ENCODE measurements at places on chromosomes 1 and 21.

- no peak for DNase-seq
These were observed 36.4 kb upstream of the CFAP126 start for GRCh38 chr1:161404051-161404597.

DNA sequence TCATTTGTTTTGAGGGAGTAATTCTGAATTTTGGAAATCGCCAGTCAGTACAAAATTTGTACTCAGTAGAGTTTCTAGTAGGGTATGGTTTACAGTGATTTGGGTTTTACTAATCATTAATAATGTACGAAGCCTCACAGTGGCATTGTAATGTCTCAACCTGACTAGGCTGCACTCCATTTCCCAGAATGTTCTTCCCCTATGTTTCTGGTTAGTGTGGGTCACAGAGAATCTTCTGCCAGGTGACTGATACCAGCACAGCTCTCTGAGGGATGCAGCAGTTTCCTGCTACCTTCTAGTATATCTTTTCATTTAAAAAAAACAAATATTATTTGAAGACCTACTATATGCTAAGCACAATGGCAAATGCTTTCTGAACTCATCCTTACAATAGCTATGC is 112.9 kb downstream of the PTPN14 start:
- no peak for DNase-seq

DNA sequence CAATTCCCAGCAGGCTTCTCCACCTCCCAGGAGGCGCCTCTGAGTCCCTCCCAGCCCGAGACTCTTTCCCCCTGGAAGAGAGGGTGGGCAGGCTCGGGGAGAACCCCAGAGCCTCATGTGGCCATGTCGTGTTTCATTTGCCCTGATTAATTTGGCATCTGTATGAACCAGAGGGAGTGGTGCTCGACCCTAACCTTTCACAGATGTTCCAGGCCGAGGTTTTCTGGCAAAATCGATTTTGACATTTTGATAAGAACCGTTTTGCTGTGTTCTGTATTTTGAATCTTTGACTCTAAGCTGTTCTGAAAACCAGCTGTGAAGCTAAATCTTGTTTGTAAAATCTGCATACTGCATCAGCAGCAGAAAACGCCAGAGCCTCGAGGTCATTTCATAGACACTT is 367.4 kb downstream of the CAMTA1 start:
- no peak for DNase-seq

DNA sequence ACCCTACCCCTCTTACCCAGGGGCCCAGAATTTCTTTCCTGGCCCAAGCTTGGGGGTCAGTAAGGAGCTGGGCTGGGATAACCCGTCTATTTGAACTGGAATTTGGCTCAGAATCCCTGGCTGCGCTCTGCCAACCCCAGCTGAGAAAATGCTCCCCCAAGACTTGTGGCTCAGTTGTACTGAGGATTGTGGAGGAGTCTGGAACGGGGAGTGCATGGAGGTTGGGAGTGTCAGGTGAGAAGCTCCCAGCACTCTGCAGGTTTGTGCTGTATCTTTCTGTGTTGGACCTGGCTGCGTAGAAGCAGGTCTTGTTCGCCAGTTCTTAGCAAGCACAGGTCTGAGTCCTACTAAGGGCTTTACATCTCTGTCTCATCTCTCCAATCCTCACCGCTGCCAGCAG is 1.6 kb downstream of the TCEA3 start:
- DNase-seq, result no peak

- no peak for DNase-seq
These were observed 567.2 kb downstream of the NPHP4 start for GRCh38 chr1:5424802-5425703.

DNA sequence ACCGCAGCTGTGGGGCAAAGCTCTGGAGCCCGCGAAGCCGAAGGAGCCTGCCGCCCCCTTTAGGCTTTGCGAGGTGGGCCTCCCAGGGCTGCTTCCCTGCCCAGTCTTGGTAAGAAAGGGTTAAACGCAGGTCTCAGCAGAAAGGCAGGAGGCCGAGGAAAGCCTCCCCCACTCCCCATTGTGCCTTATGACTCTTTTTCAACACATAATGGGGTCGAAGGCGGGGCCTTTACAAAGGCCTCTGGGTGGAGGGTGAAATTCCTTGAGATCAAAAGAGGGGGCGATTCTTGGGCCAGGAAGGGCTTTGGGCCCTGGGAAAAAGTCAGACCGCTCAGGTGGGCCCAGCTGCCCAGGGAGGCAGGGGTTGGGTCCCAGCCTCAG is 880 bp downstream of the ALPL start:
- DNase-seq, result no peak

GRCh38 chr1:51926171-51926812 is 47.8 kb upstream of the NRDC start:
- DNase-seq, result no peak

- no peak for DNase-seq
These were observed 236.6 kb downstream of the NPHP4 start for GRCh38 chr1:5755552-5756125.

- DNase-seq, result no peak
These were observed 54.7 kb downstream of the B3GALT5 start for GRCh38 chr21:39667353-39667891.

- DNase-seq, result no peak
These were observed 70.8 kb downstream of the JAK1 start for GRCh38 chr1:64895500-64895899.

GRCh38 chr21:37484535-37485474 is 118.2 kb downstream of the DYRK1A start:
- DNase-seq, result no peak

DNA sequence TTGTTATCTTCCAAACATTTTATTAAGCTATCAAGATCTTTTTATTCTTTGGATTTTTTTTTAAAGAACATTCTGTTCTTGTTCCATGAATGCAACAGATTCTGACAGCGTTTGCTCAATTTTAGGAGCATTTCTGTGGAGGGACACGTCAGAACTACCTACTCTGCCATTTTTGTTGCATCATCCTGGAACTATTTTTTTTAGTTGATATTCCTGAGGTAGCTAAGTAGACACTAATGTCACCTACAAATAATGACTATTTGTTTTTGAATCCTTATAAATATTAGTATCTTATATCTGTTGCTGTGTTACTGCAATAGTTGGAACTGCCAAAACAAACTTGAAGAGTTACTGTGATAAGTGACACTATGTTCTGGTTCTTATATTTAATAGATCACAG is 57.2 kb downstream of the DNAI4 start:
- DNase-seq, result no peak

DNA sequence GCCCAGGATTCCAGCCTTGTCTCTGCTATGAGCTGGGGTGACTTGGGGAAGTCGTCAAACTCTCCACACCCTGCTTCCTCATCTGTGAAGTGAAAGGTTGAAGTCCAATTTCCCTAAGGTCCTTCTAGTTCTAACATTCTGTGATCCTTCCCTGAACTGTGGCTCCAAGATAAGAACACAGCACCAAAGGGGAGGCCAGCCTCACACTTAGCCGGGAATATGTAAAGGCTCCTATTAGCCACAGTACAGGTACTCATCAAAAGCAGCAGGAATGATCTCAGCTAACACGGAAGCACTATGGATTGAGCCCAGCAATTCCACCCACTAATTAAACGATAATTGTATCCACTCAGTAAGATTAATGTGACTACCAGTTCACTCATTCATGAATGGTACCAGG is 4.0 kb downstream of the SLC30A10 start:
- DNase-seq, result no peak

DNA sequence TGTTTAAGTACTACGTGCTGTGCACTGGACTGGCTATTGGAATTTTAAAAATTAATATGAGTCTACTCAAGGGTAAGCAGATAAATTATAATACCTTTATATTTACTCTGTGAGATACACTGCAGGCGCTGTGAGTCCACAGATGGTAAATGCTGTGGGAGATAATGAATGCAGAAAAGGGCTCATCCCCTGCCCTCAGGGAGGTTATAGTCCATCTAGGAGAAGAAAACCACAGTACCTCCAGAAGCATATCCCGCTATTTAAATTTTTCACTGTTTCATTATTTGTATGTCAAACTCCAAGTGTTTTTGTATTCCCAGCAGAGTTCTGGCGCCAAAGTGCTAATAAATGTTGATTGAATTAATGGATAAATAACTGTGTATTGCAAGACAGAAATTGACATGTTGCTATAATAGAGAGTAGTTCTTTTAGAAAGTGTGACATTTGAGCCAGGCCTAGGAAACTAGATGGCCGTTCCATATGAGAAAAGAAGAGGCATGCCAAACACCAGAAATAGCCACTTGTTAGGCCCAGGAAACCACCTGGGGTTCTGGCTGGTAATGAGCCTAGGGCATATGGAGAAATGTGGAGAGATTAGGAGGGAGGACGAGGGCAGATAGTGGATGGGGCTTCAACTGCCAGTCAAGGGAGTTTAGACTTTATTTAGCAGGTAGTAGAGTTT is 61.7 kb downstream of the LRRC8D start:
- no peak for DNase-seq

GRCh38 chr1:230293390-230293700 is 132.8 kb downstream of the PGBD5 start:
- no peak for DNase-seq

- DNase-seq, result no peak
These were observed 7.4 kb downstream of the MIB2 start for GRCh38 chr1:1622788-1623094.

DNA sequence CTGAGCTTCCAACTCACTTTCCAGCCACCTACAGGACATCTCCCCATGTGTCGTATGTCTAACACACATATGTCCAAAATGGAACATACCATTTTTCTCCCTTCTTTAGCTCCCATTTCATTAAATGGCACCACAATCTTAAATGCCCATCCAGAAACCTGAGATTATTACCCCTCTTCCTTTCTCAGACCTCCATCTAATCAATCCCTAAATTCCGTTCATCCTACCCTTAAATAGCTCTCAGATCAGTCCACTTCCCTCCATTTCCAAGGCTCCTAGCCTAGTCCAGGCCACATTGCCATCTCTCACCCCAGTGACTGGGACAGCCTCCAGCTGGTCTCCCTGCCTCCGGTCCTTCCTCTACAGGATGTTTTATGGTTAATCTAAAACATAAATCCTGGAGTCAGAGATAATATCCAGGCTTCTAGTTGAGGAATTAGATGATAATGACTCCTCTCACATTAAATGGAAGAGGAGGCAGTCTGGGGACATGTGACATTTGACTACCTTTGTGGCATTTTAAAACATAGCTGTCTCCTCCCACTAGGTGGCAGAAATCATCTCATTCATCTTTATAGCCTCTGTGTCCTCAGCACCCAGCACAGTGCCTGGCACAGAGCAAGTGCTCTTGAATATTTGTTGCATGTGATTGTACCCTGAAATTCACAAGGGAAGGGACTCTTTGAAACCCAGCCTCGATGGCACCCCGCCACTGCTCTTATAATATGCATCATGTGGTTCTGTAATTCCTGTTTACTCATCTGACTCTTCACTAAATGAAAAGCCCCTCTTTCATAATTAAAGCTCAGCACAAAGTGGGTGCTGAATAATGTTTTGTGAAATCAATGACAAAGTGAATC is 102.3 kb downstream of the TMEM53 start:
- DNase-seq, result no peak

DNA sequence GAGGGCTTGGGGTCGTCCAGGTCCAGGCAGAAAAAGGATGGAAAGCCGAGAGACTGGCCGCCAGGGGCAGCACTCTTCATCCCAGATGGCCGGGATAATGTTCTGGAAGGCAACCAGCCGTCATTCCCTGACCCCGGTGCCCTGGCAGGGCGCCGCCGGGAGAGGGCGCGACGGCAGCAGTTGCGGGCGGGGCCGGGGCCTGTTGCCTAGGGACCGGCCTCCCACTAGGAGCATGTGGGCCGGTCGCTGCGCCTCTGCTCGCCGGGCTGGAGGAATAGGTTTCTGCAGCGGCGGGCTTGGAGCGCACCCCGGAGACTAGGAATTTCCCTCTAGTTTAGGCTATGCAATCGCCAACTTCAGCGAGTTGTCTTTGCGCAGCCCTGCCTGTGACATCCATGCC is 11.0 kb downstream of the DMRTB1 start:
- no peak for DNase-seq

DNA sequence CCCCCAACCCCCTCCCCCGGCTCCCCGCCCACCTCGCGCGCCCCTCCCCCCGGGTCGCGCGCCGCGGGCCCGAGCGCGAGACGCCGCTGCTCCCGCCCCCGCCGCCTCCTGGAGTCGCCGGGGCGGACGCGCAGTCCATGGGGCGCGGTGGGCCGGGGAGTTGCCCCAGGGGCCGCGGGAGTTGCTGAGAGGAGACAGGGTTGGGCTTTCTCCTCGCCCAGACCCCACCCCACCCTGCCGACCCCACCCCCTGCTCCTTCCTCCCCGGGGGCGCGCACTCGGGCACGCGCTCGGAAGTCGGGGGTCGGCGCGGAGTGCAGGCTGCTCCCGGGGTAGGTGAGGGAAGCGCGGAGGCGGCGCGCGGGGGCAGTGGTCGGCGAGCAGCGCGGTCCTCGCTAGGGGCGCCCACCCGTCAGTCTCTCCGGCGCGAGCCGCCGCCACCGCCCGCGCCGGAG is at the start of gene LAMC1:
TSS of gene LAMC1 (plus strand) at position 275 of the 455 bp plus-strand sequence. CDS start 297 bp downstream, outside the sequence.
- DNase-seq, result no peak

DNA sequence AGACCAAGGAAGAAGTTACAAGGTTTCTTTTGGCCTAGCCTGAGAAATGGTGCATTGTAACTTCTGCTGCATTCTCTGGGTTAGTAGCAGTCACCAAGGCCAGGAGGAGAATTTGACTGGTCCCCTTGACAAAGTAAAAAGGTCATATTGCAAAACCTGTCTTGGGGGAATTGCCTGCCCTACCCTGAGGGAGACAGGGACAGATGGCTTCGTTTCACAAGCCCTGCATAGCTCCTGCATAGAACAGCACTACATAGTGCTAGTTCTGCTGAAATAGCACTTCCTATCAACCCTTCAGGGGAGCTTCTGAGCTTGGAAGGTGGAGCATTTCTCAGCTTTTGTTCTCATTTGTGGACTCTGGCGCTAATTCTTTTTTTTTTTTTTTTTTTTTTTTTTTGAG is 20.4 kb upstream of the AK2 start:
- no peak for DNase-seq

Measured in stimulated activated CD8-positive, alpha-beta memory T cell treated with anti-CD3 and anti-CD28 coated beads, Interleukin-7, amount 100 ng/mL, for 1 hour (primary cell).